Stimulated activated CD8-positive, alpha-beta memory T cell treated with anti-CD3 and anti-CD28 coated beads, Interleukin-7, amount 100 ng/mL, for 1 hour (primary cell): ENCODE measurements at places on chromosomes 1 and 21.

GRCh38 chr1:53082826-53083455 lies 20.9 kb downstream of the PODN start:
- DNase-seq = no peak

- no peak for DNase-seq
These were observed 24.8 kb upstream of the NTPCR start for GRCh38 chr1:232925421-232926220.

DNA sequence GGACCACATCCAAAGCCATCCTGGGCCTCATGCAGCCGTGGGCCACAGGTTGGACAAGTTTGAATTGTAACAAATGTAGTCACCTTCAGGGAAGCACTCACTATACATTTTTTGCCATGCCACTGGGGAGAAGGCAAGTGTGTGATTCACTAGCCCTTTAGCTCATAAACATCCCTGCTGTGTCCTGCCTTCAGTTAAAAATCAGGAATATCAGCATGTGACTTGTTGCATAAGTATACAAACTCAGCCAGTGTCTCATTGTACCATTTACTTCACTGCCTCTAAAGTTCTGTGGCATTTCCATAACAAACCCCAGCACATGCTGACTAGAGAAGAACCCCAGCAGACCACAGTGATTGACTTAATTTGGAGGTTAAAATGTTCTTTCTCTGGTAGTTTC lies 142.0 kb upstream of the C1orf105 start:
- no peak for DNase-seq

GRCh38 chr21:31866077-31866511 lies 6.7 kb upstream of the HUNK start:
- DNase-seq = peak; percentile 42

DNA sequence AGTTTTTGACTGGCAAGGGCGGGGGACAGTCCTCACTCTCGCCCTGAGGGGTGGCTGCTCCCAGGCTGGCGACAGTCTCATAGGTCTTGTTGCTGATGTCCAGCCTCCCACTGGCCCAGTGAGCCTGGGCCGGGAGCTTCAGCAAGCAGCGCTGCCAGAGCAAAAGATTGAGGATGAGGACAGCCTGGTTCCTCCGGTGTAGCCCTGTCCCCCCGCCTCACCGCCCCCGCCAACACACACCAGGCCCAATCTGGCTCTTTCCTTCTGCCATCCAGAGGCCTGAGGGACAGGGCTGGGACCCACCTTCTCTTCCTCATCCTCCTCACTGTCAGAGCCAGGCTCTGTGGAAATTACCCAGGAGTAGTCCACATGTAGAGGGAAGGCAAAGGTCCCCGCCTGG lies 8.6 kb upstream of the TCEA3 start:
- DNase-seq = no peak

DNA sequence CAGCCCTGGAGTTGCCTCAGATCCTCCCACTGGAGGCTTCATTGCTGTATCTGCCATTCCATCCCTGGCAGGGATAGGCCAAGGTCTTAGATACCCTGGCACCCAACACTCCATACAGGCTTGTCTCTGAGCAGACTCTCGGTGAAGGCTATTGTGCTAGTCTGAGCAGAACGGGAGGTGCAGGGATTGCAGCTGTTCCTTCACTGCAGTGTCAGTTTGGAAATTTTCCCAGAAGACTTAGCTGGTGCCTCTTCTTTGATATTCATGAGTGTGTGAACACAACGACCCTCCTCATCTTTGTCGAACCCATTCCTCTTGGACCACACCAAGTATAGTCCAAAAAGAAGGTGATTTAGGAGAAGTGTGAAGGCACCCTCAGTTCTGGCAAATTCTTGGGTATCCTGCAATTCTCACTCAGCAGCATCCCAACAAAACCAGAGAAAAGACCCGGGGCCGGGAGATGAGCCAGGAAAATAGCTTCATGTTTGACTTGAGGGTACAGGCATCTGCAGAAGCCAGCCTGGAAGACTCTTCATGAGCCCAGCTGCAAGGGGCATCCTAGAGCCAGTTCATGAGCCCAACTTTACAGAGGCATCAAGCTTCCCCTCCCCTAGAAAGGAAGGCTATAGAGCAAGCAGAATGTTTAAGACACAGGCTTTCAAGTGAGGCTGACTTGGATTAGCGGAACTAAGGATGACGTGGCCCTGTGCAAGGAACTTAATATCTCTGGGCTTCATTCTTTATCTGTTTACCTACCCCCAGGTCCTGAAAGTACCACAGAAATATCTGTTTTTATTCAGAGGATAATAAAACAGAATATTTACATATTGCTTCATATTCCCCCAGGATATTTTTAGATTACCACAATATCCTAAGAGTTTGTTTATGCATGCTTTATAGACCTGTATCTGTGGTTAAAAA lies 38.8 kb upstream of the HAO2 start:
- DNase-seq = no peak

GRCh38 chr1:58944439-58944838 lies 160.6 kb upstream of the JUN start:
- no peak for DNase-seq

DNA sequence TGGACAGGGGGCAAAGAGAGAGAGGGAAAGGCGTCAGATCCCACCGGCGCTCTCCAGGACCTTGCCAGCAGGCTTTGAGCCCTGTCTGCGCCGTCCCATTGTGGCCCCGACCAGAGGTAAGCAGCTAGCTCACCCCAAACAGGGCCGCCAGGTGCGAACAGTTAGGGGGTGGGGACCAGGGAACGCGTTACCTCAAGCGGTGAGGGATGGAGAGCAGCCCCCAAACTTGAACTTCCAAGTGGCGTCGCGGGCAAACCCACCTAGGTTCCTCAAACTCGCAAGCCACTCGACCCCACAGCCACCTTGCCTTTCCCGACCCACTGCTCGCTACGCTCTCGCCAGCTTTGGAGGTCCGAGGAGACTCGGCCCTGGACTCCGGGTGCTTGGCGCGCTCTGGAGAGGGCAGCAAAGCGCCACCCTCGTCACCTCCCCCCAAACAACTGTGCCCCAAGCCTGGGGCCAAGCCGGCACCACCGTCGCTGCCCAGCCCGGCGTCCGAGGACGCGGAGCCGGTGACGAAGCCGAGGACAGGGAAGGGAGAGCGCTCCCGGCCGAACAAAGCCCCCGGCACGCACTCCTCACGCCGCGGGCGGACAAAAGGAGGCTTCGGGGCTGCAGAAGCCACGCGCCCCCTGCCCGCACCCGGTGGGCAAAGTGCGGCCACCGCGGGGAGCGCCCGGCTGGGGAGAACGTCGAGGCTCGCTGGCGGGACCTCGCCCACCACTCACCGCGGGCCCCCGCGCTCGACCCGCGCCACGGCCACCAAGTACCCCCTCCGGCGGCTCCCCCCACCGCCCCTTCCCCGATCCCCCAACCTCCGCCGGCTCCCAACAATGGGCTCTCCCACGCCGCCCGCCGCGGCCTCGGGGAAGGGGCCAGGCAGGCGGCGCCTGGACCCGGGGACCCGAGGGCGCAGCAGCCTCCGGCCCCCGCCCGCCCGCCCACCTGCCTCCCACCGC lies 976 bp downstream of the SSBP3 start:
- DNase-seq = no peak

DNA sequence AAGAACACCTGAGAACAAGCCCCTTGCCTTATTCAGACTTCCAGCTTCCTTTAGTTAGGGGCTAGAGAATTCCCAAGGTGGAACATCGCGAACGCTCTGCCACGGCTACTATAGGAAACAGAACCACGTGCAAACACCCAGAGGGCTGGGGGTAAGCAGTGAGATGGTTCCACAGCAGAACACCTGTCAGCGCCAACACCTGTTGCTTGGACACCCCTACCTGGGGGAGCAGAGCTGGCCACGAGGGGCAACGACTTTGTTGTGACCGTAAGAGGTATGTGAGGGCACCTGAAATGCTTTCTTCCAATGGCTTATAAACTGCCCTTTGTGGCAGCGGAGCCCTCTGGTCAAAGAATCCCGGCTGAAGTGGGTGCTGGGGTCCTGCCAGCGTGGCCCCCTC lies 50.7 kb downstream of the MRPL37 start:
- DNase-seq = no peak

DNA sequence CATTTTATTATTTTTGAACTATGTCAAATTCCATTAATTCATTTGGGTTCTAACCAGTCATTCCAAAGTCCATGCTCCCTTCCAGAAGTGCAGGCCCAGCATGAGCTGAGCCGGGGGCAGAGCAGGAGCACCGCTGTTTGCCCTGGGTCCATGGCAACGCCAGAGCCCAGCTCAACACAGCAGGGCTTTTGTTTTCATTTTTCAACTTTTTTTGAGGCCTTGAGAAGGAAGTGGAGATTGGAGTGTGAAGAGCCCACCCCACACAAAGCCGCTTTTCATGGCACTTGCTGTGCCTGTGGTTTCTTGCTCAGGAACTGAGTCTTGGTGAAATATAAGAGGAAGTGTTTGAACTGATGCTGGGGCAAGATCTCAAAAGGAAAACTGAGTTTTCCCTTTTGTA lies 13.2 kb upstream of the PRMT2 start:
- DNase-seq = no peak

GRCh38 chr1:76133977-76134376 lies 59.4 kb downstream of the ST6GALNAC3 start:
- no peak for DNase-seq

DNA sequence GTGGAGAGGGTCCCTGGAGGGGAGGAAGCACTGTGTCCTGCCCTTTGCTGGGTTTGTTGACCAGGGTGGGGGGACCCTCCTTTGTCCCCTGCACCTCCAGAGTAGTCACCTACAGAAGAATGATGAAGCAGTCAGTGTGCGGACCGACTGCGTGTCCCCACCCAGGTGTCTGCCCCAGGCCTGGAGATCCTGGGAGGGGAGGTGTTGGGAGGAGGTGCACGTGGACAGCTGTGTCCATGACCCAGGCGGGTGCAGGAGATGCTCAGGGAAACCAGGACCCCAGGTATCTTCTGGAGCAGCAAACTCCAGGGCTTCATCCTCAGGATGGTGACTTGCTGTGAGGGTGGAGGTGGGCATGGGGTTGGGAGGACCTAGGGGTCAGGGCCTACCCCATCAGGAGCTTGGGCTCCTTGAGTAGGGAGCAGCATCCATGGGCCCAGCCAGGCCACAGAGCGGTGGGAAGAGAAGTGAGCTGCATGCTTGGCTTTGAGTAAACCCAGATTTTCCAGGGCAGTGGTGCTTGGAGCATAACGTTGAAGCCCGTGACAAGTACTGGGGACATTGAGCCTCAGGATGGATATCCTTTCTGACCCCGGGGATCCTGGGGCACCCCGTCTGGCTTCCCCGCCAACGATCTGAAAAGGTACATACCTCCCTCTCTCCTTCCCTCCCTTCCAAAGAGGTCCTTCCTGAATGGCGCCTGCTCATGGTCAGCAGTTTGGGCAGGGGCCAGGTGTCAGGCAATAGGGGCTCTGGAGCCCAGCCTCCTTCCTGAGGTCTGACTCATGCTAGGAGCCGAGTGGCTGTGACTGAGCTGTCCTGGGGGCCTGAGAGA lies 13.7 kb downstream of the ACTRT2 start:
- DNase-seq = no peak

GRCh38 chr1:155960081-155960745 lies 18.1 kb downstream of the ARHGEF2 start:
- no peak for DNase-seq

DNA sequence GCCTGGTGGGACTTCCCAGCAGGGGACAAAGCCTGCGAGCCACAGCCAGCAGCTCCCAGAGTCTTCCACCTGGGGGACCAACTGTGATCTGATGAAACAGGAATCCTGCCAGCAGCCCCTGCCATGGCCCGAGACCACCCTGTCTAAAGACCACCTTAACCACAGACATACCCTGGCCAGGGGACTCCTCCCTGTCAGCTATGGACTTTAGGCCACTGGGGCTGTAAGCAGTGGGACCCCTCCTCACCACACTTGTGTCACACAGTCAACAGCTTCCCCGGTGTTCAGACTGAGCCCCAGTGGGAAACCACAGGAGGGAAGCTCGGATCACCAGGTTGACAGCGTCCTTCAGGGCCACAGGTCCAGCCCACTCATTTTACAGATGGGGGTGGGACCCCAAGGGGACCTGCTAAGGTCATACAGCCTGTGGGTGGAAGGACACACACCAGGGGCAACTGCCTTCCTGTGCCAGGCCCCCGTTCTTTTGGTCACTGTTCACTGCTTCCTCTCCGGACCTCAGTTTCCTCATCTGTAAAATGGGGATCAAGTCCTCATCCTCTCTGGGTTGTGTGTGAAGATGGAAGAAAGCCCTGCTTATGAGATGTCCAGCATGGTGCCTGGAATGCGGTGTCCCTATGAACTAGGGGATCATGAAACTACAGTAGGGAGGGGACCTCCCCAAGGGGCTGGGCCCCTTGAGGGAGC lies 11.4 kb downstream of the EPHA2 start:
- DNase-seq = no peak

DNA sequence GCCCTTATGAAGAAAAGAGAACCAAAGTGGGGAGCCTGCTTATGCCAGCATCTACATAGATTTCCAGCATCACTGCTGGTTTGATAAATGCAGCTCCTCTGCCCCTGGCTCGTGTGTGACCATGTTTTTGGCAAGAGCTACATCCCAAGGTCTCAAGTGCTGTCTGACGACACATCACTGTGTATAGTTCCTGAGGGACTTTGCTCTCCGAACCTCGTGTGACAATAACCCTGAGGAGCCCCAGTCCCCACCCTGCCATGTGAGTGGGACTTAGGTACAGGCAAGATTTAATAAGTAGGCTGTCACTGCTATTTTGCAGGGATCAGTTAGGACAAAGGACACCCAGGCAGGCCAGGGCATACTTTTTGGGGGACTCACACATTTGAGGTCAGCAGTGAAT lies 28.8 kb upstream of the RERE start:
- no peak for DNase-seq

GRCh38 chr1:113194846-113195830 lies 122.1 kb downstream of the LRIG2 start:
- no peak for DNase-seq

DNA sequence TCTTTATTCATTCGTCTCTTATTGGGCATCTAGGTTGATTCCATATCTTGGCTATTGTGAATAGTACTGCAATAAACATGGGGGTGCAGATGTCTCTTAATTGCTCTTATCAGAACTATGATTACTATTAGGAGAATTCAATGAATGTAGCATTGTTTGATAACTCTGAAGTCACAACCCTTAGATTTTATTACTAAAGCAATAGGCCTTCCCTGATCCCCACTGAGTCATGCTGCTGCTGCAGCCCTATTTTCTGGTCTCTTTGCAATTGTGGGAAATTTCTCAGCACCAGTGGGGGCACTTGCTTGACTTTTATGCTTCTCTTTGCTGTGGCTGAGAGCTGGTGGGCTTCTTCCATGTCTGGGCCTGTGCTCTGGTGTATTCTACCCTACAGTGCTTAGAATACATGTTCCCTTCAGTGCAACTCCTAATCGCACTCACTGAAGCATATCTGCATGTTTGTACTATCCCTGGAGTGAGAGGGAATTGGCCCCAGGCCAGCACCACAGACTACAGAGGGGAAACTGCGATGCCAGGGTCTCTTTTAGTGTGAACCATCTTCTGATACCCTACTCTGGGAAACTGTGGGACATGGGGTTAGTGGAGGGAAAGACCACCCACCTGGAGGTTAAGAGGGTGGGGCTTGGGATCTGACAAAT lies 52.2 kb upstream of the ROR1 start:
- DNase-seq = no peak

DNA sequence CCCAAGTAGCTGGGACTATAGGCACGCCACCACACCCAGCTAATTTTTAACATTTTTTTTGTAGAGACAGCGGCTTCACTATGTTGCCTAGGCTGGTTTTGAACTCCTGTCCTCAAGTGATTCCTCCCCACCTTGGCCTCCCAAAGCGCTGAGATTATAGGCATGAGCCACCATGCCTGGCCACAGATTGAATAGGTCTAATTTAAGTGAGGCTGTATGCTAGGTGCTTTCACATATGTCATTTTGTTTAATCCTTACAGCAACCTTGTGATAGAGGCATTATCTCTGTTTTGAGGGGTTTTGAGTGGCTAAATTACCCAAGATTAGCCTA lies 7.2 kb downstream of the INTS3 start:
- no peak for DNase-seq

GRCh38 chr1:85628791-85629531 lies 48.4 kb downstream of the CCN1 start:
- no peak for DNase-seq
